OCI-LY7 (cell line): ENCODE measurements at places on chromosomes 3 and 15. TPM values are rescaled to one million over a fixed set of nuclear protein-coding genes. Genes with fewer than 3 reads are reported as not detected.

HYAL1 gene
- total RNA-seq, result 0.33 and 0.36 TPM in 2 replicates

SKOR1 gene
- 1.0 and 1.6 TPM in 2 replicates for total RNA-seq

VPS13C gene
- 60.6 and 66.8 TPM in 2 replicates for total RNA-seq

DYNLT2B gene
- 21.5 and 25.5 TPM in 2 replicates for total RNA-seq

CPLX3 gene
- 1.5 and 2.1 TPM in 2 replicates for total RNA-seq

ACP3 gene
- total RNA-seq, result 10.5 and 13.7 TPM in 2 replicates

HMG20A gene
- total RNA-seq, result 49.9 and 55.6 TPM in 2 replicates

CCDC191 gene
- 4.2 and 7.3 TPM in 2 replicates for total RNA-seq

ZNF662 gene
- not detected in 2 replicates for total RNA-seq

PLD1 gene
- total RNA-seq, result not detected in 2 replicates

LRTM1 gene
- total RNA-seq, result not detected in 2 replicates

HMCES gene
- 287 and 320 TPM in 2 replicates for total RNA-seq

IVD gene
- total RNA-seq, result 57.2 and 67.3 TPM in 2 replicates

CD200 gene
- 0.18 TPM in 1 of 2 replicates, not detected in the other for total RNA-seq

ITPKA gene
- not detected in 2 replicates for total RNA-seq

MINAR1 gene
- 1.3 and 1.8 TPM in 2 replicates for total RNA-seq
